ENCODE measurements at places on chromosomes 12 and 14. TPM values are rescaled to one million over a fixed set of nuclear protein-coding genes. Genes with fewer than 3 reads are reported as not detected.

Gene CYP27B1
- total RNA-seq = 1.9 TPM

Gene AVPR1A
- not detected for total RNA-seq

Gene TAS2R8
- not detected for total RNA-seq

Gene FRMD6
- total RNA-seq = 21.0 TPM

Gene INHBC
- not detected for total RNA-seq

Gene TGFB3
- total RNA-seq = 15.2 TPM

Gene TBX3
- 33.5 TPM for total RNA-seq

Gene BHLHE41
- total RNA-seq = 9.3 TPM

Gene SYT10
- not detected for total RNA-seq

Gene KRT74
- total RNA-seq = not detected

DNA sequence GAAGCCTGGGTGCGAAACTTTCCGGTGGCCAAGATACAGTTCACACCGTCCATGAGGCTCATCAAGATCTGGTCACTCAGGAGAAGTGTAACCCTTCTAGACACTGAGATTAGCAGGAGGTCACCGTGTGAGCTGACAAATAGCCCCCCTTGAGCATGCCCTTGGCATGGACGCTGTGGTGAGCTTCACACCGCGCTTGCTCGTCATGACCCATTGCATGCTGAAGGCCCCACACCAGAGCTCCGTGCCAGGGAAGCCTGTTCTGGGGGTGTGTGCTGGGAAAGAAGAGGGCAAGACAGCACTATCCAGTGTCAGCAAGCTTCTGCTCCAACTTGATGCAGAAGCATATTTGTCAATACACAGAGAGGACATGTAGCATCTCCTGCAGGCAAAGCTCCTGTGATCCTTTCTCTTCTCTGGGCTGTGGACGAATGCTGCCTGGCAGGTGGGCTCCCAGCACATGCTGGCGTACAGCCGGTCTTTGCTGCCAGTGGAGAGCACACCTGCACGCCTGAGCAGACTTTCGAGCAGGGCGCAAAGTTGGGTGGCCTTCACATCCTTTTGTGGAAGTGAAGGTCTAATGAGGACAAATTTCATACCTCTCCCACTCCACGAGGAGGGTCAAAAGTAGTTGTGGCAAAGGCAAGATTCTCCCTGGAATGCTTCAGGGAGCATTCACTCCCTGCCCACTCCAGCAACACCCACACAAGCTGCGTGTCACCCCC lies 126.9 kb upstream of the FKBP4 start:
- H3K4me1 ChIP-seq = no peaks in the 10 kb centered on the region
- H3K4me3 ChIP-seq = no peak overlapping the region
- DNase-seq = no peak
- no peak overlapping the region for H3K27ac ChIP-seq
- H3K27me3 ChIP-seq = no peaks in the 10 kb centered on the region

DNA sequence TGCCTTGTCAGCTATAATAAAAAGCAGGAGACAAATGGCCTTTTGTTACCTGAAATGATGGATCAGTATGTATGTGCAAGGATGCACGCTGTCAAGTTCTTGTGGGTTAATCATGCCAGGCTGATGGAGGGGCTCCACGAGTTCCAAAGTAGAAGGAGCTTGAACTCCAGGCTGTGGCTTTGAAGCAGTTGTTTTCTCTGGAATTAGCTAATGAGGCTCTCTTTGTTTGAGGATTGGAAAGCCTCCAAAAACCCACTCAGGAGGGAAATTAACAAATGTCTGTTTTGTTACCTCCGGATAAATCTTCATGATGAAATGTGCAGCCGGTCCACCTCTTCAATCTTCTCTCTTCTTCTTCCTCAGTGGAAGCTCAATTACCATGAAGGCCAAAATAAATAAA lies 605.5 kb downstream of the DIO2 start:
- no peak for DNase-seq
- H3K36me3 ChIP-seq = no peaks in the 10 kb centered on the region
- no peaks in the 10 kb centered on the region for H3K4me1 ChIP-seq
- no peak overlapping the region for H3K27ac ChIP-seq
- H3K4me3 ChIP-seq = no peak overlapping the region
- H3K27me3 ChIP-seq = no peaks in the 10 kb centered on the region

- no peaks in the 10 kb centered on the region for H3K27me3 ChIP-seq
- no peak overlapping the region for H3K4me3 ChIP-seq
- DNase-seq = no peak
- H3K36me3 ChIP-seq = no peaks in the 10 kb centered on the region
Measured at GRCh38 chr12:63325757-63326156, 174.8 kb upstream of the AVPR1A start.

DNA sequence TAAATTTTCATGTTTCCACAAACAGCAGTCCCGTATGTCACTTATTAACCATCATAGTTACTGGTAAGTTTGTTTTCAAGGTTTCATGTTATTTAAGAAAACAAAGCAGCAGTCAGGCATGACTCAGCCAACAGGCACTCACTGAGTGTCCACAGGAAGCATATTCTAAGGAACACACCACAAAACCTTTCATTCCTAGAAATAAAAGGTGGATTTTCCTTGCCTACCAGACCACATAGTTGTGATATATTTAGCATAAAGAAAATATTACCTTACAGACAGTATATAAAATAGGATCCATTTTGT lies 143.3 kb upstream of the AVPR1A start:
- H3K27me3 ChIP-seq = no peaks in the 10 kb centered on the region
- H3K36me3 ChIP-seq = no peaks in the 10 kb centered on the region
- no peak overlapping the region for H3K4me3 ChIP-seq
- DNase-seq = no peak

DNA sequence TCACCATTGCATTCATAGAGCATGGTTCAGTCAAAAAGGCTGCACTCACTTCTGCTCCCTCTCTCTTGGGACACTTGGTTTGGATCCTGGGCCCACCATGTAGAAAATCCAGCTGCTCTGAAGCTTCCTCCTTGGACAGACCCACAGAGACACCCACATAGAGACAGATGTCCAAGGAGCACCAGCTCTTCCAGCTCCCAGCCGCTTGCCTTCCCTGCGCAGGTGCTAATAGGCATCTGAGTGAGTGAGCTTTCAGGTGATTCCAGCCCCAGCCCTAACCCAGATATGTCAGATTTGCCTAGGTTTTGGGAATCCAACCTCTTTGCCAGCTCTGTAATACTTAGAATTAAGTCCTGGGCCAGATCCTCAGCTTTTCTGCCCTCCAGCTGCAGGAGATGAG lies 38.6 kb downstream of the DLK1 start:
- H3K4me3 ChIP-seq = no peak overlapping the region
- no peaks in the 10 kb centered on the region for H3K36me3 ChIP-seq
- DNase-seq = peak; percentile 3
- no peak overlapping the region for H3K27ac ChIP-seq

DNA sequence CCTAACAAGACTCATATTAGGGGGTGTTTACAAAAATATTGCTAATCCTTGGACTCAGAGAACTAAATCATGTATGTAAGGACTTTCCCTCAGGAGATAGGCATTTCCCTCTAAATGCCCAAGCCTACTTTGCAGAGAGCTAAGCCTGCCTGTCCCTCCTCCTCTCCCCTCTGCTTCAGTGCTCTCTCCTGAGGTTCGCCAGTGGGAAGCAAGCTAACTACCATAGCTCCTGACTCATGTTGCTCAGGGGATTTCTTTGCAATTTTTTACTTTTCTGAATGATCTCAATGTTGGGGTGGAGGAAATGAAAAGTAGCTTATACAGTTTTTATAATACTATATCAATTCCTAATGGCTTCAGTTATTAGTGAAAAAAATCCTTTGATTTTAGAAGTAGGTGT lies 29.6 kb downstream of the IFT43 start:
- H3K4me1 ChIP-seq = no peaks in the 10 kb centered on the region
- H3K4me3 ChIP-seq = no peak overlapping the region
- peaks cover 8% of the 10 kb centered on the region for H3K36me3 ChIP-seq
- DNase-seq = no peak

DNA sequence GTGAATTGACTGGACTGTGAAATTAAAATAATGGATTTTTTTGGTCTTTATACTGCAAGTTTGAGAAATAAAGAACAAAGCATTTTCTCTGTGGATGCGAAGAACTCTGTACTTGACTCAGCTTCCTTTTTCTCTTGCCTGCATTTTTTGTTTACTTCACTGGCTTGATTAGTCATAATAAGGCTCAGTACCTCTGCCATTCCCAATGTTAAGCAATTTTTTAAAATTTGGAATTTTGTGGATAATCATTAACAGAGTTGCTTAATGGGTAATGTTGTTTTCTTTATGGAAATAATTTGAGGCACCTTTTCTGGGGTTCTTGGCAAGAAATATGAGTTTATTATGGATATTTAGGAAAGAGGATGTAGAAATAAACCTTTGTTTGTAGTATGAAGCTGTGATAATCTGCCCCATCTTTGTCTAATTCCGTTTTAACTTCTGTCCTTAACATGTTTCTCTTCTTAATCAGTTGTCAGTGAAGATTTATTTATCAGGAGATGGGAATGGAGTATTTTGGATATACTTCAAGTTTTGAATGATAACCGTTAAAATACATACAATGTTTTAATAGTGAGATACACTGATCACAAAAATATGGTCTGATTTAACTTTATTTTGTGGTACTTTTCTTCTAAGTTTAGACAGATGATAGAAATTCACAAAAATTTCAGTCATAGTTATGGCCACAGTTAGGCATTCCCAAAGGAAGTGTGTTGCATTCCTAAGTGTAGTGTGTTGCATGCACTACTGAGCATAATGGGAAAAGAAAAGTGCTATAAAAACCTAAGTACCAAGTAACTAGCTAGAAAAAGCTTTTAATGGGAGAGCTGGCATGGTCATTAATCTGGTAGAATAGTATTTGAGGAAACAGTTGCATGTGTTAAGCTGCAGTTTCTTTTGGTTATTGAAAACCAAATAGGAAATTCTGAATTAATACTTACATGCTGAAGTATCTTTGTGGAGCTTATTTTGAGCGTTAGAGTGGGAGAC lies 27.7 kb downstream of the WNK1 start:
- no peak for DNase-seq
- no peak overlapping the region for H3K27ac ChIP-seq
- H3K4me1 ChIP-seq = peaks cover 30% of the 10 kb centered on the region
- H3K36me3 ChIP-seq = no peaks in the 10 kb centered on the region
- H3K27me3 ChIP-seq = no peaks in the 10 kb centered on the region
- H3K4me3 ChIP-seq = no peak overlapping the region

DNA sequence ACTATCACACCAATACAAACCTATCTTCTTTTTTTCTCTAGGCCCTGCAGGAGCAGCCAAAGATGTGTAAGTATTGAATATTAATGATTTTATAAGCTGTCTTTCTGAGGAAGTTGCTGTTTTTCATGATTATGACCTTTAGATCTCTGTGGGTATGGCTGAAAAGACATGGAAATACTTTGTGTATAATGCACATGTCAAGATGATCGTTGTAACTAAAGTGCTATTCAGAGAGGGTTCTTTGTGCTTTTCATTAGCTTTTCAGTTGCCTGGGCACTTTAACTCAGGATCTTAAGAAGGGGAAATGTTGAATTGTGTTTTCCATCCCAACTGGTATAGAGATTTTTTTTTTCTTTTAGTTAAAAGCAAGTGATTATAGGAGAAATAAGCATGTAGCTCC lies 18.1 kb downstream of the C12orf75 start:
- no peaks in the 10 kb centered on the region for H3K36me3 ChIP-seq
- H3K4me1 ChIP-seq = no peaks in the 10 kb centered on the region
- no peak overlapping the region for H3K4me3 ChIP-seq

GRCh38 chr14:73049428-73049827 lies 8.9 kb upstream of the RBM25 start:
- no peak overlapping the region for H3K4me3 ChIP-seq
- H3K27me3 ChIP-seq = no peaks in the 10 kb centered on the region
- H3K36me3 ChIP-seq = no peaks in the 10 kb centered on the region

- peak overlapping the region; percentile 14 for H3K4me3 ChIP-seq
- H3K27ac ChIP-seq = no peak overlapping the region
- peaks cover 24% of the 10 kb centered on the region for H3K4me1 ChIP-seq
- H3K36me3 ChIP-seq = no peaks in the 10 kb centered on the region
Measured at GRCh38 chr14:77580964-77581505, 35.4 kb downstream of the SPTLC2 start.

DNA sequence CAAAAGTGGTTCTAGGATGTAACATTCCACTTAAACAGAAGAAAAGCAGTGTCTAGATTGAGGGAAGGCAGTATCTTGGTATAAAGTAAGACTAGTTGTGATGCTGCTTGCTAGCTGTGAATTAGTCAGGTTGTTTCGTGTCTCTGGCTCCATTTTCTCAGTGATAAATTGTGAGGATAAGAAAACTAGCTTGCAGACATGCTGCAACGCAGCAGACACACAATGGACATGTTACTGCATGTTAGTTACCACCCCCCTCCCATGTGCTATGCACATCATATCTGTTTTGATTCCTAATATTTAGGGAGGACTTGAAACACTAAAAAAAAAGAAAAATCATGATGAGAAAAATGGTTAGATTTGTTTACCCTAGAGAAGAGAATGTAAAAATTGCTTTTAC lies 2.9 kb downstream of the CCNK start:
- H3K27me3 ChIP-seq = no peaks in the 10 kb centered on the region
- H3K4me3 ChIP-seq = no peak overlapping the region
- H3K36me3 ChIP-seq = no peaks in the 10 kb centered on the region
- H3K27ac ChIP-seq = no peak overlapping the region
- no peak for DNase-seq
- peaks cover 35% of the 10 kb centered on the region for H3K4me1 ChIP-seq

- H3K27me3 ChIP-seq = no peaks in the 10 kb centered on the region
- H3K4me1 ChIP-seq = no peaks in the 10 kb centered on the region
- no peaks in the 10 kb centered on the region for H3K36me3 ChIP-seq
- H3K4me3 ChIP-seq = no peak overlapping the region
- no peak overlapping the region for H3K27ac ChIP-seq
Measured at GRCh38 chr12:117072736-117073490, 26.3 kb downstream of the TESC start.

GRCh38 chr12:3604748-3605586 lies 114.0 kb downstream of the PRMT8 start:
- H3K4me3 ChIP-seq = no peak overlapping the region
- no peaks in the 10 kb centered on the region for H3K36me3 ChIP-seq
- DNase-seq = no peak
- no peak overlapping the region for H3K27ac ChIP-seq
- no peaks in the 10 kb centered on the region for H3K27me3 ChIP-seq

DNA sequence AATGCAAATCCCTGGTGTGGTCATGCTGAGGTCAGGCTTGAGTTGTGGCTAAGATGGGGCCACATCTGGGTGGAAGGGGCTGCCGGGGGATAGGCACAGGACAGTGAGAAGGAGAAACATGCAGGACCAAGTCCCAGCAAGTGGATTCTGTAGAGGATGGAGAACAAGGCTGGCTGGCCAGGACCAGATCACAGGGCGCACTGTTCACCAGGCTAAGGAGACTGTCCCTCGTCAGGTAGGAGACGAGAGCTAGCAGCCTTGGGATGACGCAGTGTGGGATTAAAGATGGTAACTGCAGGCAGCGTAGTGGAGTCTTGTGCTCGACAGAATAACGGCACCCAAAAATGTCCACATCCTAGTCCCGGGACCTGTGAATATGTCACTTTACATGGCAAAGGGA lies 336.1 kb downstream of the BCL11B start:
- H3K27me3 ChIP-seq = no peaks in the 10 kb centered on the region
- no peak overlapping the region for H3K4me3 ChIP-seq
- no peaks in the 10 kb centered on the region for H3K36me3 ChIP-seq
- no peak for DNase-seq

GRCh38 chr12:26976687-26977086 lies 37.5 kb downstream of the TM7SF3 start:
- no peaks in the 10 kb centered on the region for H3K36me3 ChIP-seq
- no peaks in the 10 kb centered on the region for H3K4me1 ChIP-seq
- no peaks in the 10 kb centered on the region for H3K27me3 ChIP-seq
- no peak overlapping the region for H3K27ac ChIP-seq

GRCh38 chr12:90404071-90404470 lies 550.9 kb downstream of the CCER1 start:
- H3K27ac ChIP-seq = no peak overlapping the region
- DNase-seq = no peak
- H3K4me1 ChIP-seq = no peaks in the 10 kb centered on the region
- H3K36me3 ChIP-seq = no peaks in the 10 kb centered on the region

Measured in upper lobe of left lung (tissue), 6 donors.